Stimulated activated CD8-positive, alpha-beta memory T cell treated with anti-CD3 and anti-CD28 coated beads, Interleukin-15, amount 100 ng/mL, for 48 hours (primary cell): ENCODE measurements at places on chromosomes 3 and 15.

DNA sequence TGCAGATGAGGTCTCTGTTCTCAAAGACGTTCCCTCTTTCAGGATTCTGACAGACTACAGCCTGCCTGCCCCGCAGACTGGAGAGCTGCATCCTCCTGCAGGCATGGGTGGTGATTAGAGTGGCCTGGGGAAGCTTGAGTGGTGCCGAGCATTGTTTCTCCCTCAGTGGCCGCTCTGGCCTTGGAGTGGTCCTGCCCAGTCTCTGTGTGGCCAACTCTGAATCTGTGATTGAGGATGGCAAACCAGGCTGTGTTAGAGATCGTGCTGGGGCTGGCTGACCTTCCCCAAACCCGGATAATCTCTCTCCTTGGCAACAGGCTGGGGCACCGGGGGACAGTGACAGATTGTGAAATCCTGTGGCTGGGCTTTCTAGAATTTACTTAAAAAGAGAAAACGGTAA lies 11.0 kb upstream of the ADCY5 start:
- DNase-seq = no peak

- DNase-seq = no peak
Observed at GRCh38 chr3:75260-75659, 121.3 kb upstream of the CHL1 start.

DNA sequence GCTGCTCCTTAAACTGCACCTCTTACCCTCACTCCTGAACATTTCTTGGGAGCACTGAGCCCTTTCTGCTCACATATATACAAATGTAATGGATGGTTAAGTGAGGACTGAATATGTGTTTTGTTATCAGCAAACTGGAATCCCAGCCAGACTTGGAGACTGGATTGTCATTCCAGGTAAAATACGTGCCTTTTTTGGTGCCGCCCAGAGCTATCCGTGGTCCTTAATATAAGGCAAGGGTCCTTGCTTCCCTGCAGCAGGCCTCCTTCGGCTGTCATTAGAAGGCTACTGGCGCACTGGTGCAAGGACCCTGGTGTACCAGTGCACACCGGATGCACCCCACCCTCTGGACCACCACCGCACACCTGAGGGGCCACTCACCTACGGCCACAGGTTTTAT lies 1.1 kb upstream of the GABRB3 start:
- no peak for DNase-seq

DNA sequence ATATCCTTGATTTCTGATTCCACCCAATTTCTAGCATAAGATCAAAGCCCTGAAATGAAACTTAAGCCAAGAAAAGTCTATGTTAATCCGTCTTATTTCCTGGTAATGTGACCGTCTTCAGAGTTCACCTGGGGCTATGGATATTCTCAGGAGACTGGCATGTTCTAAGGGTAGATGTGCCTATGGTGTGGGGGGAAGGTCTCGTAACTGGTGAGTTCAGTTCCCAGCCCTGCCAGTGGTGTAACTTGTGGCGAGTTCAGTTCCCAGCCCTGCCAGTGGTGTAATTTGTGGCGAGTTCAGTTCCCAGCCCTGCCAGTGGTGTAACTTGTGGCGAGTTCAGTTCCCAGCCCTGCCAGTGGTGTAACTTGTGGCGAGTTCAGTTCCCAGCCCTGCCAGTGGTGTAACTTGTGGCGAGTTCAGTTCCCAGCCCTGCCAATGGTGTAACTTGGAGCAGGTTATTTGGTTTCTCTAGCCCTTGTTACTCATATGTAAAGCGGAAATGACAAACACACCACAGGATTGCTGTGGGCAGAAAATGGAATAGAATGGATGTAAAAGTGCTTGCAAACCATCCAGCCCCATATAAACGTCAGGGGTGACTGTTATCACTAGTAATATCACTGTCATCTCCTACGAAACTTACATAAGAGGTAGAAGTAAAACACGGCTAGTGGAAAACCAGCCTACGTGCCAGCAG lies 30.4 kb downstream of the SLC51A start:
- no peak for DNase-seq

GRCh38 chr3:48881006-48881405 lies 17.7 kb downstream of the SLC25A20 start:
- DNase-seq = no peak

DNA sequence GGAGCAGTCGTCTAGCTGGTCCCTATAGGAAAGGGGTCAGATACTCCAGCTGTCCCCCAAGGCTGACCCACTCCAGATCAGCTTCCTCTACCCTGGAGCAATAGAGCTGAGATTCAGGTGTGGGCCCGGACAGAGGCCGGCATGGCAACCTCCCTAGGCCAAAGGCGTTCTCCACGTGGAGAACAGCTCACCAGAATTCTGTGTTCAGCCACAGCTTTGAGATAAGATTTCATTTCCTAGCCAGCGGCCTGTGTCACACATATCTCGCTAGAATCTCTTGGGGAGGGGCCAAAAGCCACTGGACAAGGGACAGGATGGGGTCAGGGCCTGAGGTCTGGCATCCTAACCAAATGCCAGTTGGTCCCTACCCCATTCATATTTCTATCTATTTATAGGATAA lies 20.1 kb downstream of the SRGAP3 start:
- no peak for DNase-seq

DNA sequence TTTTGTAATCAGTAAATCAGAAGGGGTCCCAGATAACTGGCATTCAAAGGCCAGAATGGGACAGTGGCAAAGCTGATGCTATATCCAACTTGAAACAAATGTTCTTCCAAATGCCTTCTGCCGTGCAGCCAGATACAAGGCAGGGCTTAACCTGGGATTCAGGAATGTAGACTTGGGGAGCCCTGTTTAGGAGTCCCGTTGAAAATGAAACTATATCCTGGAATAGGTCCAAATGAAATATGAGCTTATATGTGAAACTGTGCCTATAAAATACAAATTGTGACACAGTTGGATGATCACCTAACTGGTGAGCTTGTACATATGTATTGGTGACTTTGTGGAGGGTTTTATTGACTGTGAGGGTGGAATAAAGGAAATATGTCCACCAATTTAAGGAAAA lies 28.7 kb downstream of the FRMD4B start:
- DNase-seq = no peak
